ENCODE measurements at places on chromosomes 5 and 9.

- no peak for DNase-seq
Measured at GRCh38 chr5:169142264-169142970, 158.5 kb downstream of the SLIT3 start.

GRCh38 chr9:27280860-27281259 lies 16.1 kb downstream of the EQTN start:
- no peak for DNase-seq

DNA sequence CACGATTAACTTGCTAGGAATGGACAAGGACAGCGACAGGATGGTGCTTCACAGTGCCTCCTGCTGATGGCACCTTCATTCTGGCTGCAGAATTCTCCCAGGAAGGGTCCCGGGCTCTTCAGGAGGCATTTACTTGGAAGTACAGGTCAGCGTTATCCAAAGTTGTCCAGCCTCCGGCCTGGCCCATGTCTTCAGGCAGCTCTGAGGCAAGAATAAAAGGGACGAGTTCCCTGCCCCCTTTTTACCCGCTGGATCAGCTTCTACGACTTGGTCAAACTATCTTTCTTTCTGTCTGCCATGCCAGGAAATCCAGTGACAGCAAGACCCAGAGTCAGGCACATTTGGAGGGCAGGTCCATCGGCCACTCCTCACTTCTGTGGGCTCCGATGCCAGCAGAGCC lies 23.4 kb upstream of the GABBR2 start:
- DNase-seq: no peak

- DNase-seq: no peak
Measured at GRCh38 chr5:164394686-164395194, 889.3 kb downstream of the MAT2B start.

GRCh38 chr9:91274949-91275492 lies 86.7 kb downstream of the AUH start:
- no peak for DNase-seq

DNA sequence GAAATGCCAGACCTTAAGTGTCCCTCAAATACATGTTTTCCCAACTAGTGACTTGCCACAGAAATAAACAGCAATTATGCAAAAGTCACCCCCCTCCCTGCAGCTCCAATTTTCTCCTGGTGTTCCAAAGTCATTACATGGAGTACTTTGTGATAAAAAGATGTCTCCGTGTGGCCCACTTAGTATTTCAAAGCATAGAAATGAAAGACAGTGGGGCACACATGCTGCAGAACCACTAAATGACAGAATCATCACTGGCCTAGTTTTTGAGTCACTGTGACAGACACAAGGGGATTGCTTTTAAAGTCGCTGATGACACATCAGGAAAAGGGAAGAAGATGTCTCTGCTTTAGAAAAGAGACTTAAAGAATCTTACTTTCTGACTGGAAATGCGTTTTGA lies 323.4 kb downstream of the PSAT1 start:
- no peak for DNase-seq

- no peak for DNase-seq
Measured at GRCh38 chr9:86667307-86667706, 280.0 kb downstream of the GAS1 start.

DNA sequence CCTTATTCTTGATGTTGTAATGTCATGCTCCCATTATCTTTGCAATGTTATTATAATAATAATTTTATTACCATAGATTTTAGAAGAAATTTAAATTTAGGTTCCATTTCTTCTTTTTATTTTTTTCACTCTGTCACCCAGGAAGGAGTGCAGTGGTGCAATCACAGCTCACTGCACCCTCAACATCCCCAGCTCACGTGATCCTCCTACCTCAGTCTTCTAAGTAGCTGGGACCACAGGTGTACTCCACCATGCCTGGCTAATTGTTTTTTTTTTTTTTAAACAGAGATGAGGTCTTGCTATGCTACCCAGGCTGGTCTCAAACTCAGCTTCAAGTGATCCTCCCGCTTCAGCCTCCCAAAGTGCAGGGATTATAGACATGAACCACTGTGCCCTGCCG lies 11.9 kb downstream of the ZFR start:
- no peak for DNase-seq

- DNase-seq: no peak
Measured at GRCh38 chr9:36017278-36017677, 19.4 kb upstream of the RECK start.

DNA sequence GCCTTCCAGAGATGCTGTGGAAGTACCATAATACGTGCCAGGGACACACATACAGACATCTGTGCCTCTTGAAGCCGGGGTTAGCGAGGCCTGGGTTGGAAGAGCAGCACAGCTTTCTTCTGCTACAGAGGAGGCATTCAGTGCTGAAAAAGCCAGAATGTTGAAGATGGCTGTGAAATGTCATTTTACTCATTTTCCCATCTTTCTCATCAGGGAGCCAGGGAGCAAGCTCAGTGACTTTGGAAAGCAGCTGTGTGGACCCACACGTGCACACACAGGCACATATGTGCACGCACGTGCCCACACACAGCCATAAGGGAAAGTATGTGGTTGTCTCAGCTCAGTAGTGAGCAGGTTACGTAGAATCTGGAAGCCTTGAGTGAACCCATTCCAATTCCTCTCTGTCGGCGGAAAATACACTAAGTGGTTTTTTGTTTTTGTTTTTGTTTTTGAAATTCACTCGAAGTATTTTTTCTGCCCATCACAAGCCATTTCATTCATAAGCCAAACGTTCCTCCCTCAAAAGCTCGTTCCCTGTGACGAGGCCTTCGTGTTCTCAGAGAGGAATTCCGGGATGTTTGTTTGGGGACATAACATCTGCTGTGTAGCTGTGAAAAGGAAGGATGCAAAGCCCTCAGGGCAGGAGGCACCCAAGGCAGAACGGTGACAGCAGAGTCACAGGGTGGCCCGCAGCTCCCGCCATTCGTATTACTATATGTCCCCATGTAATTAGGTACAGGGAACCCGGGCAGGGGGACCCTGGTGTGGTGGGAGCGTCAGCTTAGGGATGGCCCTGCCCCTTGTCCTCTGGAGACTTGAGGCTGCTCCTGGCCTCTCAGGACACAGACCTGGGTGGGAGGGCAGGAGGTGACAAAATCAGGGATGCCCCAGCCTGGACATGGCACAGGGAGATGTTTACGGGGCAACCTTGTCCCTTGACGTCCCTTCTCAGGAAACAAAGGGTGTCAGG lies 29.0 kb upstream of the ANKRD33B start:
- DNase-seq: no peak

DNA sequence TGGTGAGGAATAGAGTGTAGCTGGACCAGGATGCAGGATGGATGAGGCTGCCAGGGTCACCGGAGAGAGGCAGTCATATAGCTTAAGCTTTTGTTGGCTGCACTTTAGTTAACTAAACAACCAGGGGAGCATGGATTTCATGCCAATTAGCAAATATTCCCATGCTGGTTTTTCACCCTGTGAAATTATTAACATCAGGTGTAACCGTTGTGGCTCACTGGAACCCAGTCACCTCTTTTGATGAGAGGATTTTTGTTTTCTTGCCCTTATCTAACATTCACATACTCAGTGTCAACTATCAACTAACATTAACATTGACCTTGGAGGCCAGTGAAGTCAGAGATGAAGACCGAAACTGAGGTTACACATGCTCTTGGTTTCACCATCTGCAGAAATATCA lies 97.2 kb upstream of the BASP1 start:
- no peak for DNase-seq

- DNase-seq: no peak
Measured at GRCh38 chr5:143836161-143836725, 24.3 kb downstream of the HMHB1 start.

DNA sequence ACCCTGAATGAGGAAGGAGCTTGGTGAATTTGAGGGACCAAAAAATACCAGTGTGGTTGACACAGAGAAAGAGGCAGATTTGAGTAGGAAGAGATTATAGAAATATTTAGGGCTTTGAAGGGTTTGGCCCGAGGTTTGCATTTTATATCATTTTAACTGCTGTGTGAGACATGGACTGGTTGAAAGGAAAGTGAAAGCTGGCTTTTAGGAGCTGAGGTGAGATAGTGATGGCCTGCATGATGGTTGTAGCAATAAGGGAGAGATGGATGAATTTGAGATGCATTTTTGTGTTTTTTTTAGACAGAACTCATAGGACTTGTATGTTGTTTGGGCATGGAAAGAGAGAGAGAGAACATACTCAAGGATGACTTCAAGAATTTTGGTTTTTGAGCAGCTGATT lies 21.7 kb downstream of the FER start:
- no peak for DNase-seq

DNA sequence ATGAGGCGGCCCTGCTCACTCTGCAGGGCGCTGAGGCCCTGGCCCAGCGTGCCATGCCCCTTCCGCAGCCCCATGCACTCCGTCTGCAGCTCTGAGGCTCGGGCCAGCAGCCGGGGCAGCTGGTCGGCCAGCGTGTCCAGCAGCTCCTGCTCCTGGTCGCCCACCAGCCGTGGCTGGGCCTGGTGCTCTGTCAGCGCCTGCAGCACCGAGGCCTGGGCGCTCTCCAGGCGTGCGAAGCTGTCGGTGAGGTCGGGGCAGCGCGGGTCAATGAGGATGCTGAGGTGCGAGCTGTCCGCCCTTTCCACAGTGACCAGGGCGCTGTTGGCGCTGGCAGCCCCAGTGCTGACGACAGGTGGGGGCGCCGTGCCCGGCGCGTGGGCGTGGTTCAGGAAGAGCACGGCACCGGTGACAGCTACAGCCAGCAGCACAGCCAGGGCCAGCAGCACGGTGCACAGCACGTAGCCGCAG lies 9.4 kb downstream of the FIBCD1 start:
- no peak for DNase-seq

DNA sequence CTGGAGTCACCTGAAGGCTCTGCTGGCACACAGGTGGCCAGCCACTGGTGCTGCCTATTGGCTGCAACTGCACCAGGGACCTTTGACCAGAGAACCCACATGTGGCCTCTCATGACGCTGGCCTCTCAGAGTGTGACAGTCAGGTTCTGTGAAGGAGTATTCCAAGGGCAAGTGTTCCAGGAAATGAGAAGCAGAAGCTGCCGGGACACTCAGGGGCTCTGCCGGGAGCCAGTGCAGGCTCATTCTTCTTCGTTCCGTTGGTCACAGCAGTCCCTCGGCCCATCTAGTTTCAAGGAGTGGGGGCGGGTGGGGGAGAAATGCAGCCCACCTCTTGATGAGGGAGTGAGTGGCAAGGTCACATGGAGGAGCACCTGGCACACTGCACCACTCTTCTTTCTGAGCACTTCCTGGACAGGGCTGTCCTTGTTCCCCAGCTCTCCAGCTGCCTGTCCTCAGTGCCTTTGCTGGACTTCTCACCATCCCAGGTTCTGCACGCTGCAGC lies 237.5 kb downstream of the GADD45G start:
- no peak for DNase-seq

DNA sequence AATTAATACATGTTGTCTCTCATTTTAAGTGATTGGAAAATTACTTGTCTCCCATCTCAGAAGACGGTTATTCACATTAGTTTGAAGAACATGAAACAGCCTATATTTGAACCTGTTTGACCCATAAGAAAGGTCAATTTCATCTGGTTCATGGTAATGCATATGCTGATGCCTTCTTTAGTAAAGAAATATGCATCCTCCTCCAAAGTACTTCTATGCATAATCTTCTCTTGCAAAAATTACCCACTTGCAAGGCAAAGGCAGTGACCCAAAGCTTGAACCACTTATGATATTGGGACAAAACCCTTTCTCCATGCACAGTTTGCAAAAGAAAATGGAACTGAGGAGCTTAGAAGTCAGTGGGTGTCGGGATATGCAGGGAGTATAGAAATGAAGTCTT lies 65.4 kb upstream of the IRX1 start:
- no peak for DNase-seq
